ENCODE measurements at places on chromosomes 4 and X. TPM values are rescaled to one million over a fixed set of nuclear protein-coding genes. Genes with fewer than 3 reads are reported as not detected.

Gene SSX4
- total RNA-seq = not detected

Gene SLC7A11
- 76.1 TPM for total RNA-seq

Gene TMSB15C
- total RNA-seq = 5.0 TPM

Gene DKC1
- total RNA-seq = 53.2 TPM

Gene PRSS12
- 7.3 TPM for total RNA-seq

Gene TLR7
- not detected for total RNA-seq

Gene CXCL3
- total RNA-seq = 0.33 TPM

Gene CXCL5
- total RNA-seq = 0.33 TPM

Gene ARMCX4
- total RNA-seq = 5.7 TPM

Gene UNC5C
- total RNA-seq = 1.3 TPM

Gene MXRA5
- under 0.01 TPM for total RNA-seq

Gene SSX2B
- not detected for total RNA-seq

Gene SLC26A1
- total RNA-seq = 0.19 TPM

Gene SPANXB1
- not detected for total RNA-seq

Gene MPC1L
- total RNA-seq = not detected

Gene GYPA
- total RNA-seq = not detected

Gene NSUN7
- not detected for total RNA-seq

Gene ATP2B3
- not detected for total RNA-seq

Gene RASGEF1B
- total RNA-seq = 0.29 TPM

Gene FREM3
- total RNA-seq = under 0.01 TPM

Gene DMP1
- not detected for total RNA-seq

Gene PAGE1
- not detected for total RNA-seq

Gene KLHL13
- 6.3 TPM for total RNA-seq

Gene EMD
- total RNA-seq = 40.6 TPM

Data from vein endothelial cell (primary cell).